GM13977 (cell line): ENCODE measurements at places on chromosomes 16 and 17.

- no peak for DNase-seq
These were observed 15.0 kb downstream of the PAFAH1B1 start for GRCh38 chr17:2608350-2608913.

DNA sequence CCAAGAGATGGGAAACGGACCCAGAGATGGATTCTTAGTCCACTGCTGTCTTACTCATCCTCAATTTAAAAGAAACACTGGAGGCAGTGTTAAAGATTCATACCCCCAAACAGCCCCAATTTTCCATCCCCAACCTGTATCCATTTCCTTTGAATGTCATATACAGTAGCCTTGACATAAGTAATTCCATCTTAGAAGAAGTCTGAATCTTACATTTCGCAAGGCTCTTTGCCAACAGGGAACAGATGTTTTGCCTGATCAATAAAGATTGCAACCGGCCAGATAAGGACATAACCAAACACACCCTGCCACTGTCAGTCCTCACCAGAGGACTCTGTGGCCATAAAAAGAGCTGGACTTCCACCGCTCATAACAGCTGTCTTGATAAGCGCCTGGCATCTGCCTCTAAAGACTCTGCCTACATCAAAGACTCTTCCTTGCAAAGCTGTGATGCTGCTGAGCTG lies 59.0 kb upstream of the MED9 start:
- DNase-seq, result no peak

DNA sequence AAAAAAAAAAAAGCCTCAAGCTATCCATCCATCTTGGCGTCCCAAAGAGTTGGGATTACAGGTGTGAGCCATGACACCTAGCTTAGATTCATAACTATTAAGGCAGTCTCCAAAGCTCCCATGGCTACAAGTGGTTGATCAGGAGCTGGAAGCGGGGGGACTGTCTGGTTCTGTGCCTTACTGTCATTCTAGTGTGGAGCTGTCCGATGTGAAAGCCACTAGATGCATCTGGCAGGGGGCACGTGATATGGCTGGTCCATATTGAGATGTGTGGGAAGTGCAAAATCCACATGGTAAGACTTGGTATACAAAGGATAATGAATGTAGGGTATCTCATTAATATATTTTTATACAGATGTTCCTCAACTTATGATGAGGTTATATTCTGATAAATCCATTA lies 38.7 kb downstream of the KPNA2 start:
- no peak for DNase-seq

DNA sequence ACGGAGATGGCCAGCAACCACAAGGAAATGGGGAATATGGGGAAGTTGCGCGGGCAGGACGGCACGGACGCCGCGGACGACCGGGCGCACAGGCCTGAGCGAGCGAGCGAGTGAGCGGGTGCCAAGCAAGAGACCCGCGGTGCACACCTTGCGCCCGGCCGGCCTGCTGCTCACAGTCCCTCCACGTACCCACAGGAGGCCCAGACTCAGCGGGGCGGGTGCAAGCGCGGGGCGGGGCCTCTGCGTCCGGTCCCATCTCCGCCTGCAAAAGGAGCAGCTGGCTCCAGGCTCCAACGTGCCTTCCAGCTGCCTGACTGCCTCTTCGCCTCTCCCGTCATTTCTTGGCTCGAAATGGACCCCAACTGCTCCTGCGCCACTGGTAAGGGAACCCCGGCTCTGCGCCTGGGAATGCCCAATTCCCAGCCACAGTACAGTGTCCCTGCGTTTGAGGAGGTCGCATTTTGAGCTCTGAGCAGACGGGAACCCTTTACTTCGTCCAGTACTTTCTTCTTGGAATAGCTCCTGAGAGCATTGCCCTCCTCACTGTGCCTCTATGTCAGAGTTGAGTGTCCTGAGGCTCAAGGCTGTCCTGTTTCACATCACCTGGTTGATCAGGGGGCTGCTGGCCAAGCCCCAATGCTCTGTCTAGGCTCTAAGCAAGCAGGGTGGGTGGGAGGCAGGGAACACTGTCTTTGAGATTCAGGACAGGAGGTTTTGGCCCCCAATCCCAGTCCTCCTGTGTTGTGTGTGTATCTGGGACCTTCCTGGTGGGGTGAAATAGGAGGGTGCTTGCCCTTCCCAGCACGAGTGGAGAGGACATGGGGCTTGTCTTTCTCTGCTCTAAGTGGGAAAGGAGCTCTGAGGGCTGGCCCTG lies 8.1 kb upstream of the MT1E start:
- no peak for DNase-seq

DNA sequence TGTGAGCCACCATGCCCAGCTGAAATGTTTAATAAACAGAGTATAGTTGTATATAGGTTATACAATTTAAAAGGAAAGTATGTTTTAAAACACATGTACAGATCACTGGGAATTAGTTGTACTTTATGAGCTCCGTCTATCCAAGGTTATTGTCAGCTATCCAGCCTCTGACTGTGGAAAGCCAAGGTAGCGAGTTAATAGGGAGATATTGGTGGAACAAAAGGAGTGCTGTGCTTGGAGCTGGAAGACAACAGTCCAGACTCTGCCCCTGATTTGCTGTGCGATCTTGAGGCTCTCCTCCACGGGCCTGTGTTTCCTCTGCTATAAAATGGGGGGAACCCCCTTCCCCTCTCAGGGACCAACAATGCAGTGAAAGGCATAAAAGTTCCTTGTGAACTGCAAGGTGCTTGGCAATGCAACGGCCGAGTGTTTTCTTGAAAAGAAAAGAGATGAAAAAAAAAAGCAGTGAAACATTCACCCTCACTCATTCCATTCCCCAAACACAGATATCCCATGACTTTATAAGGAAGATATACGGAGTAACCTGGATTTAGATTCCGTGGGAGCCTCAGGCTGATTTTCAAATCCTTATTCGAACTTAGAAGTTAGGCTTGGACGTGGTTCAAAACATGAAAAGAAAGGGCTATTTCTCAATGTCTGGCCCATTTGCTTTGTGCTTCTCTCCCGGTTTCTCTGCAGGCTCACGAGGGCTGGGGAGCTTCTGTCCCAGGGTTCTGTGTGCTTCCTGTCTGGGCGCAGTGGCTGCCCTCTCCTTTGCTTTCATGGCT lies 34.1 kb downstream of the CUEDC1 start:
- DNase-seq, result no peak

DNA sequence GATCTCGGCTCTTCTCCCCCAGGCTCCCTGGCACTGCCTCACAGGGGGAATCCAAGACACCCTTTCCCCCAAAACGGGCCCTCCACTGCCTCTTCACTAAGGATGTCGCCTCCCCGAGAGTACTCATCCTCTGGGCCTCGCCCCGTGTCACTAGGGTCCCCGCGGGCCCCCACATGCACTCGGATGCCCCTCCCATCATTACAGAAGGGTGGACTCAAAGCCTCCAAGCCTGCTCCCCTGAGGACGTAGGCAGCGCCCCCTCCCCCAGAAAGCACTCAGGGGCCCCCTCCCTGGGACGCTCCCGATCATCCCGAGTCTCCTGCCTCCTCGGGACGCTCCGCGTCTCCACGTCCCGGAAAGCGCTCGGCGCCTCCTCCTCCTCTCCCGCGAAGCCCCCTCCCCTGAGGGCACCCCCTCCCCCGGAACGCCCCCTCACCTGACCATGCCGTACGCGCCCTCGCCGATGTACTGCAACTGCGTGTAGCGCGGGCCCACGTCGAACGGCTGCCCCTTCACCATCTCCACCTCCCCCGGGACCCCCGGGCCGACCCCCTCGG lies 338 bp downstream of the MAPK3 start:
- peak; percentile 45 for DNase-seq

GRCh38 chr16:69182730-69183416 lies 4.1 kb upstream of the SNTB2 start:
- DNase-seq, result no peak

DNA sequence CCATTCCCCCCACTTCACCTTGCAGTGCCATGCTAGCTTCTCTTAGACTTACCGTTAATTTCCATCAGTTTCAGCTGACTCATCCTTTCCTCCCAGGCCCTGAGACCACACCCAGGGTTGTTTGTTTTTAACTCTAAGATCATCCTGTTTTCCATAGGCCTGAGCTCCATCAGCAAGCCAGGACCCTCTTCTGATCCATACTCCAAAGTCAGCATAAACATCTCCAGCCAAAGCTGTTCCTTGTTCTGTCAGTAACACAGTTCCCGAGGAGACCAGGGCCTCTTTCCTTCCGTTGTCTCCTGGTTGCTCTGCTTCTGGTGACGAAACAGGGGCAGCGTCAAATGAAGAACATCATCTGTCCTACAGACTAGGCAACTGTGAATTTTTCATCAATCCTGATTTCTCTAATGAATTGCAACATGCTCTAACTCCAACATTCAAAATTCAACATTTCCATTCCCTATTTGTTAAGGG lies 83.8 kb upstream of the HNF1B start:
- no peak for DNase-seq

DNA sequence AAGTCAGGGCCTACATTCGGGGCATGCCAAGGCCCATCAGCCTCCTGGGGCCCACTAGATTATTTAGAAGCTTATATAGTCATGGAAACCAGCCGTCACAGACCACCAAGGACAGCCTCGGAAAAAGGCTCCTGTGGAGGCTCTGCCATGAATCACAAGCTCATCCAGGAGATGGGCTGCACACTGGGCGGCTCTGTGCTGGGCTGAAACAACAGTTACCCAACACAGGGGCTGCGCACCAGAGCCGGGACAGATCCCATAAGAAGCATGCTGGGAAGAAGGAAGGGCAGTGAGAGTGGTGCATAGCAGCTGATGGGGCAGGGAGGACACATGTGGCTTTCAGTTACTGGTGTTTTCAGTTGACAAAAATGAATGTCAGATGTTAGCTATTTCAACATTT lies 67.7 kb upstream of the GSG1L start:
- DNase-seq, result no peak

DNA sequence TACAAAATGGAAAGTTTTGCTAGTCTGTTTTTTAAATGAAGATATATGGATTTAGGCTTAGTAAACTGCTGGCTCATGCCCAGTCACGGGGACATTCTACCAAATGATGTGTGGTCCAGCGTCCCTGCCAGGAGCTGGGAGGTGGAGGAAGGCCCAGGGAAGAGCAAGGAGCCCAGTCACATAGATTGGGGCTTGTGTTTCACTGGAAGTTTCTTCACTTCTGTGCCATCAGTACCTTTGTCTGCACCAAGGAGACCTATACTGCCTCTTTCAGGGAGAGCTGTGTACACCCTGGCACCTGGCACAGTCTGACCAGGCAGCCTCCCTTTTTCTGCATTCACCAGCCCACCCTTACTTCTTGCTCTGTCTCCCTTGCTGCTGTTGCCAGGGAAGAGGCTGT lies 32.6 kb upstream of the ERN1 start:
- DNase-seq, result no peak

DNA sequence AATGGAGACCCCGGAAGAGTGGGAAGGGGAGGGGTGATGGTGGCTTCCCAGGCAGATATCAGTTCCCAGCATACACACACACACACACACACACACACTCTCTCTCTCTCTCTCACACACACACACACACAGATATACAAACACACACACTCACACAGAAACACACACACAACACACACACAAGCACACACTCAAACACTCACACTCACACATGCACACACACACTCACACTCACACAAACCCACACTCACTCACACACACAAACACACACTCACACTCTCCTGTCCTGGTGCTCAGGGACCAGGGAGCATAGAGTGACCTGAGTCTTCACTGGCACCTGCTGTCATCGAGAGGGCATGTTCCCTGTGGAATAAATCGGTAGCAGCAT lies 5.6 kb downstream of the CA4 start:
- DNase-seq, result no peak

GRCh38 chr16:87145181-87146176 lies 171.7 kb downstream of the C16orf95 start:
- no peak for DNase-seq

DNA sequence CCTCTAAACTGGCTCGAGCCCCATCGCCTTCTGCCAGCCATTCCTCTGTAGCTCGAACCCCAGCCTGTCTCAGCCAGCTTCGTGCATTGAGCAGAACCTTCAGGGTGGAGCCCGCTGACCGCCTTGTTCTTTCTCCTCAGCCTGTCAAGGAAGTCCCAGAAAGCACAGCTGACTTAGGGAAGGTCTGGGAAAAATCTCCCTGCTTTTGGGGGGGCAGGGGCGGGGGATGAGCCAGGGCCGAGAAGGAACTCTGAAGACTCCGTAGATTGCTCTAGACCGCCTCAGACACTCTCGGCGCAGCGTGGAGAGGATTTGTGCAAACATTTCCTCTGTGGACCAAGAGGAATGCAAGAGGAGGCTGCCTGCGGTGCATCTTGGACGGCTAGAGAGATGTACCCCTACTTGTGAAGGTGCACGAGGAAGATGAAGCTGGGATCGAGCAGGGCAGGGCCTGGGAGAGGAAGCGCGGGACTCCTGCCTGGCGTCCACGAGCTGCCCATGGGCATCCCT lies at the start of gene GLP2R:
Gene GLP2R (plus strand): TSS at position 284 of the 510 bp plus-strand sequence. CDS start 140 bp downstream, at position 424.
- DNase-seq, result no peak

GRCh38 chr17:6567528-6568183 lies 11.3 kb upstream of the PITPNM3 start:
- DNase-seq, result no peak

GRCh38 chr17:27960183-27960849 lies 67.2 kb upstream of the LYRM9 start:
- no peak for DNase-seq

DNA sequence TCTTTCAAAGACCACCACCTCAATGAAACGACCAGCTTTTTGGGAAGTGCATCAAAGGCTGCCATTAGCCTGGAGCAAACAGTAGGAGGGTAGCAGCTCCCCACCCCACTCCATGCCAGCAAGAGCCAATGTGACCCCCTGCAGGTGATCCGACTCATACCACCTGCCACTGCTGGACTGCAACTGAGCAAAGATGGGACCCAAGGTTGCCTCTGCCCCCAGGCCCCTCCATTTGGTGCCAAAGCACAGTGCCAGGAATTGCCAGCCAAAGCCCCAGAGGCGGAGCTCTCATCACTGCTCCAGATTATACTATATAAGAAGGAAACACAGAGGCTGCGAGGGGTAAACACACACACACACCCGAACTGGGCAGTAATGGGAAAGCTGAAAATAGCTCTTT lies 8.3 kb downstream of the PITPNM3 start:
- DNase-seq, result no peak

- no peak for DNase-seq
These were observed 40.5 kb downstream of the PSME3IP1 start for GRCh38 chr16:57145046-57146021.

DNA sequence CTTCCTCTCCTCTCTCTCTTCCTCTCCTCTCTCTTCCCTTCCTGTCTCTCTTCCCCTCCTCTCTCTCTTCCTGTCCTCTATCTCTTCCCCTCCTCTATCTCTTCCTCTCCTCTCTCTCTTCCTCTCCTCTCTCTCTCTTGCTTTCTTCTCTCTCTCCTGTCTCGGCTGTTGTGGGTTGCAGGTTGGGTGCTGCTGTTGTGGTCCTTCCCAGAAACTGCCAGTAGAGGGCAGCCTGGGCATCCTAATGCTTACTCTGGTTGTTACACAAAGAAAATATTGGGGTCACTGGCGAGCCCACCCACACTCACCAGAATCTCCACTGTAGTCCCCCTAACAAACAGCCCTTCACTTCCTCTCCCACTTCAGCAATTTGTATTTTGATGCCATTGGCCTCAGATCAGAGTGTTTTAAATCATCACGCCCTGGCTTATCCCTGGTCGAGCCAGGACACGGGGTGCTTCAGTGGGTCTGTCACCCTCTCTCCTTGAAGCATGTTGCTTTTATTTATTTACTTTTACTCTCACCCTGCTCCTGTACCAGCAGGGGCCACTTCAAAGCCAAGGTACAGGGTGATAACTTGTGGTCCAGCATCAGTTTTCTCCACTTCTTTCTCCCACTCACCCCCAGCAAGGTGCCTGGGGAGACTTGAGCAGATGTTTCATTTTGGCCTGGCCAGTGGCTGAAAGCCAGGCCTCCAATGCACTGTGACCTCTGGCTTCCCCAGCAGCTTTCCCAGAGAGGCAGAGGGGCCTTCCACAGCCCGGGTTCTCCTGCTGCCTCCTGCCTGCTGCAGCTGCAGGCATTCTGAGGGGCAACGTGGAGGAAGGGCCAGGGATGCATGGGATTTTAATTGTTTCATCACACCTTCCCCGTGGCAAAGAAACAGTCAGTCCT lies 4.7 kb upstream of the MMP15 start:
- peak; percentile 79 for DNase-seq
